ENCODE measurements at places on chromosomes 16 and 17.

GRCh38 chr17:77728474-77728795 lies 230.1 kb upstream of the TNRC6C start:
- no peak for DNase-seq

GRCh38 chr16:54446639-54447038 lies 160.1 kb upstream of the IRX3 start:
- no peak for DNase-seq

DNA sequence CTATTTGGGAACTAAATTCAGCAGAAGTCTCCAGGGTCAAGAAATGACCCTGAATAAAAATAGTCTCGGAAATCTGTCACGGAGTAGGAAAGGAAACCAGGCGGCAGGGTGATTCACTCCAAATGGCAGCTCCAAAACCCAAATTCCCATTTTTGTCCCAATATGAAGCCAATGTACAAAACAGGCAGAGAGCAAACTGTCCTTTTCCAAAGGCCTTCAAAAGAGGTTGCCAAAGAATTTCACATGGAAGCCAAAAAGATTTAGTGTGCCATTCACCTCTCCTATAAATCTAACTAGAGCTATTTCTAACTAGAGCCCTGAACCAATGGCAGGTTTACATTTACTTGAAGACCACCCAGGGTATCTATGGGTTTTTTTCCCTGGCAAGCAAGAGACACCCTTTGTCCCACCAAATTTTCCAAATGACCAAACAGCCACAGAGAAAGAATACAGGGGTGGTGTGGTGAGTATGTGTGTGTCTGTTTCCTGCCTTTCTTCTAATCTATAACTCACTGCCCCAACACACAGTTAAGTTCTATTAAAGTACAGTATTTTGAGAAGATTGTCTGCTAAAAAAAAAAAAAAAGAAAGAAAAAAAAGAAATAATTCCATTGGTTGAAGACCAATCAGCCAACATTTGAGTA lies 6.8 kb downstream of the MYO1D start:
- DNase-seq, result no peak

DNA sequence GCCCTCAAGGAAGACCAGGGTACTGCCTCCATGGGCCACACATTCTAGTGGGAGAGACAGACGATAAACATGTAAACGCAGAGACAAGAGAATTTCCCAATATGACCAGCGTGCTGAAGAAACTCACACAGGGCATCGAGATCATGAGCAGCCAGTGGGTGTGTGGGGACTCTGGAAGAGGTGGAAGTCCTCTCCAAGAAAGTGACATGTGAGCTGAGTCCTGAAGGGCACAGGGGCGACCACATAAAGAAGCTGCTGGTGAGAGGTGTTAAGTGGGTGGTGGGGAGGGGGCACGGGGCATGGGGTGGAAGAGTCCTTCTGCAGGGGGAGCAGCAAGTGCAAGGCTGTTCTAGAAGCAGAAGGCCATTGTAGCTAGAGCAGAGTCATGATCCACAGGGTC lies 21.0 kb upstream of the RAP1GAP2 start:
- no peak for DNase-seq

GRCh38 chr17:77484111-77484510 lies 343.3 kb downstream of the SEC14L1 start:
- DNase-seq, result no peak

DNA sequence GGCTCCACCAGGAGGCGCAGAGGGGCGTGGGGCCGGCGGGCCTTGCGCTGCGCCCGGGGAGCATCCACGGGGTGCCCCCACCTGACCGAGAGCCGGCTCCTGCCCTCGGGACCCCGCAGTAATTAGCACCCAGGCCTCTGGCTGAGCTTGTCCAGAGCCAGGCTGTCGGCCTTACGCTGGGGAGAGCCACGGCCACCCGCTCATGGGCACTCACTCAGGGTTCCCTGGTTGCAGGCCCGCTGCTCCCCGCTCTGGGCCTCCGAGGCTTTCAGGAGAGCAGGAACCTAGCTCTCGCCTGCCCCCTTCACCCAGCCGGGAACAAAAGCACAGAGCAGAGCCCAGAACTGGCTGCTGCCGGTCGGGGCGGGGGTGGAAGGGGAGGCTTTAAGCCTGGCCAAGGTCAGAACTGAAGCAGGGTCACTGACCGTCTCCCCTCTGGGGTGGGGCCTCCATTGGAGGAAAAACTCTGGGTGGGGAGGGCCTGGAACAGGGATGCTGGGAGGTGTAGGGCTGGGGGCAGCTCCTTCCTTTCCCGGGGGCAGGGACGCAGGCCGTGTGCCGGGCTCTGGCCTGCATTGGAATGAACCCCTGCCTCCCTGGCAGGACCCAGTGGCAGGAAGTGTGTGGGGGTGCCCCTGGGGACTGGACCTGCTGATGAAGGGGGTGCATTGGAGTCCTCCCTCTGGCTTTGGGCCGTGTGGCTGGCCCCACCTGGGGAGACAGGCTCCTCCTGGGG lies 12.3 kb downstream of the GLIS2 start:
- no peak for DNase-seq

DNA sequence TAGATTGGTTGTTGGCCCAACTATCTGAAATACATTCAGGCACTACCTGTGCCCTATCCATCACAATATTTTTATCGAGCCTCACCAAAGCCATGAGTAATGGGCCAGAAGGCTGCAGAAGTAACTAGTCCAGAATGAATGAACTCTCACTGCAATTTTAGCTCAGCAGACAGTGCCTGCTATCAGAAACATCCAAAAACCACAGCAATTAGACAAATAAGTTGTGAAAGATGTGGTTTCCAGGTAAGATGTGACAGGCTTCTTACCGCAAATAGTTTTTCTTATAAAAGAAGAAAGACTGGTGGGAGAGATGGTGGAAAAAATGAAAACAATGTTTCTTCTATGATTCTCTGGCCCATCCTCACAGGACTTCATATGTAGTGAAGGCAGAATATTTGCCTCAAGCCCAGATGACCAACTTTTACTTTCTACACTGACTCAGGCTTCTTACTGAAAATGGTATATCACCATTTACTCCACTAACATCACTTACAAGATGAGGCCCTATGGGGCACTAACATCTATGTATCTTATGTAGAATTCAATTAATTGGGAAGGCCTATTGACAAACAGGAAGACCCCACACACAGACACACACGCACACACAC lies 9.8 kb upstream of the RFFL start:
- no peak for DNase-seq

GRCh38 chr16:10338426-10338825 lies 47.4 kb upstream of the ATF7IP2 start:
- DNase-seq, result no peak

GRCh38 chr16:79329166-79329521 lies 271.4 kb downstream of the MAF start:
- DNase-seq, result no peak

- DNase-seq, result peak; percentile 14
Measured at GRCh38 chr17:5706577-5707210, 122.4 kb upstream of the NLRP1 start.

GRCh38 chr17:44207743-44208142 lies 8.1 kb upstream of the ATXN7L3 start:
- peak; percentile 70 for DNase-seq

Measured in hematopoietic multipotent progenitor cell treated with erythropoietin and hydrocortisone succinate and interleukin-3 and kit ligand, for 15 days (in vitro differentiated cells).